Coronary artery (tissue), 2 donors: ENCODE measurements at places on chromosomes 12 and 14.

DNA sequence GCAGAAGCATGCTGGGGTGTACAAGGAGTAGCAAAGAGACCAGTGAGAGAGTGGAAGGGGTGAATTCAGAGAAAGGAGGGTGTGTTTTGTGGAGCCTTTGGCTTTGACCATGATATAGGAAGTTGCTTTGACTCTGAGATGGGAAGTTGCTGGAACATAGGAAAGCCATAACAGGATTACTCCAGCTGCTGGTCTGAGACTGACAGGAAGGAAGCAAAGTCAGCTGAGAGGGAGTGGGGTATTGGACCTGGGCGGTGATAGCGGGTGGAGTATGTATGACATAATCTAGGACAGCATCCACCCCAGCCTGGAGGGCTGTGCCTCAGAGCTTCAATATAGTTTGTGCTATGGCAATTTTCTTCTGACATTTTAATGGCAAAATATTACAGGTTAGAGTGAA lies 324.4 kb downstream of the PDZRN4 start:
- no peak for DNase-seq

DNA sequence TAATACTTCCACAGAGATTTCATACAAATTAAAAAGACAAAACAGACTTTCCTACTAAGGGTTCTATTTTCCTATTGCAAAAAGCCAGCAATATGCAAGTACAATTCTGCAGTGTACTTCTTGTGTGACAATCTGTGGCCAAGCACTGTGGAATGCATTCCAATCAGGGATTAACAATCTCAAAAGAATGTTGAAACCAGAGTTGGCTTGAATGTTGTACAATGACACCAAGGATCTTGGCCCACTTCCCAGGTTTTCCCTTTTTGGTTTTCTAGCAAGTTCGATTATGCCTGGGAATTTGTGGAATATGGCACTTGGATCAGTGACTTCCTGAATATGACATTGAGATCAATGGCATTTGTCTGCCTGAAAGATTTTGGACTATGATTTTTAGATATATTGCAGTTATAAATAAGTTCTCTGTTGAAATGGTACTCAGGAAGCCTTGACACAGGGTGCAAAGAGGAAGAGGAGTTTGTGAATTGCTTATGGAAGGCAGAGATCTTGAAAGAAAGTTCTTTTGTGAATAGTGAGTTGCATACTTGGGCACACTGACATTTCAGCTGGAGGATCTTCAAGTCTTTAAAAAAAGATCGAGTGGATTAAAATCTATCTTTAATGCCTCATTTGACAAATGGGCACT lies 81.4 kb upstream of the FERMT2 start:
- DNase-seq: no peak

DNA sequence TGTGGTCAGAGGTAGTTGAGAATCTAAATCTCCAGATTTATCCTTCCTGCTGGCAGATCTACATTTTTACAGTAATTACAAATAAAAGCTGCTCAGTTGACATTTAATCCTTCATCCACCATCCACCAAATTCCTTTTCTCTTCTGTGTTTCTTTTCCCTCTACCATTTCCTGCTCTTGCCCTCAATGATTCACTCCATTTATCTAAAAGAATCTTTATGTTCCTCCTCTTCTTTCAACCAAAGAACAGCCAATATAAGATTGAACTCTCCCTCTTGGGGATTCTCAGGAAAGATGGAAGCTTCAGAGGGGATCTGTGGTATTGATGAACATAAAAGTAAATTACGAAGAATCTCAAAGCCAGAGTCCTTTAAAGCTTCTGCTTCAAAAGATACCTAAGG lies 4.4 kb downstream of the MAP4K5 start:
- no peak for DNase-seq

DNA sequence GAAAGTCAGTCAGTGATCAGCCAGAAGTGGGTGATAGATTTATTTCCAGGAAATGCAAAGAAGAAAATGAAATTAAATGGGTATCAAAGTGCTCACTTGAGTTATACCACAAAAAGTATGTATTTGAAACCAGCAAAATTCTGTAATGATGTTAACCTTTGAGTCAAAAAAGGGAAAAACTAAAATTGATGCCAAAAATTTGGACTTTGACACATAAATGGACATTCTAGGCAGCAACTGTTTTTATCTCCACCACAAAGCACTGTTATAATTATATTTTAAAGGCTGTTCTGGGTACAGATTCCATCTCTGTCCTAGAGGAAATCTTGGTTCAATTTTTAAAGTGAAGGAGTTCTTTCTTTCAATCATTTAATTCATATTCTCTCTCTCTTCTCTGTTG lies 31.7 kb upstream of the KCNJ8 start:
- DNase-seq: no peak

- DNase-seq: no peak
Measured at GRCh38 chr14:20642182-20642581, 691 bp upstream of the OR6S1 start.

GRCh38 chr14:64061115-64061514 lies 208.3 kb downstream of the SYNE2 start:
- no peak for DNase-seq

GRCh38 chr14:90302529-90303303 lies 29.0 kb downstream of the NRDE2 start:
- no peak for DNase-seq

DNA sequence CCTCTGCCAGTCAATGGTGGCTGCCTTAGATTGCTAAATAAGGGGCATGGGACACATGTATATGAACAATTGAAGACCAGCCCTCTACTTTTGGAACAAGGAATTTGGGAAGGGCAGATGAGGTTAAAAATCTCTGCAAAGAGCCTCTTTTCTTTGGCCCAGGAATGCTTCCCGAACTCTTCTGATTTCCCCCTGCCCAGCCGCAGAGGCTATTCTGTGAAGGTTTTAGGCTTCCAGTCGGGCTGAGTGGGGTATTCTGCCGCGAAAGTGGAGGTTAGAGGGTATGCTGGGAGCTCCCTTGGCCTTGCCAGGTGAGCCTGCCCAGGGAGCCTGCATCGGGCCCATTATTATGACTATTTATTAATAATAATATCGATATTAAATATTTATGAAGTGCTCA lies 1.2 kb downstream of the POU6F1 start:
- DNase-seq: no peak

- DNase-seq: no peak
Measured at GRCh38 chr14:87813686-87814085, 179.3 kb downstream of the GALC start.
